CD4-positive, CD25-positive, alpha-beta regulatory T cell (primary cell): ENCODE measurements at places on chromosomes 1 and 21. TPM values are rescaled to one million over a fixed set of nuclear protein-coding genes. Genes with fewer than 3 reads are reported as not detected.

DNA sequence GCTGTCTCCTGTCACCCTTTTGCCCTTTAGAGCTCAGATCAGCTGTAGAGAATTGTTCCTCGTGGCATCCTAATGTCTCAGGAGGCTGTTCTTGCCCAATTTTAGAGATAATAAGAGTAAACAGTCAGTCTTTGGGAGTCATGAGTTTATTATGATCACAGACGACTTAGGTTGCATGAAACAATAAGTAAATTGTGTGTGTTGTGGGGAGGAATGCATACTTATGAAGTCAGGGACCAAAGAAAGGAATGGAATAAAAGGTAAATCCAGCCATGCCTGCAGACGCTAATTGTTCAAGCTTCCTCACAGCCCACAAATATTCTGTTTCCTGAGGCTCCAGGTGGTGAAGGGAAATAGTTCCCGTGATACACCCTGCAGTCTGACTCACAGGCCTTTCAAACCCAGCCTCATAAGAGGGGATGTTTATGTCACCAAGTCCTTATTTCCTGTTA is 897 bp downstream of the EPHX4 start:
- peaks cover 34% of the 10 kb centered on the region for H3K27me3 ChIP-seq
- no peak overlapping the region for H3K4me3 ChIP-seq
- no peak for DNase-seq

DNA sequence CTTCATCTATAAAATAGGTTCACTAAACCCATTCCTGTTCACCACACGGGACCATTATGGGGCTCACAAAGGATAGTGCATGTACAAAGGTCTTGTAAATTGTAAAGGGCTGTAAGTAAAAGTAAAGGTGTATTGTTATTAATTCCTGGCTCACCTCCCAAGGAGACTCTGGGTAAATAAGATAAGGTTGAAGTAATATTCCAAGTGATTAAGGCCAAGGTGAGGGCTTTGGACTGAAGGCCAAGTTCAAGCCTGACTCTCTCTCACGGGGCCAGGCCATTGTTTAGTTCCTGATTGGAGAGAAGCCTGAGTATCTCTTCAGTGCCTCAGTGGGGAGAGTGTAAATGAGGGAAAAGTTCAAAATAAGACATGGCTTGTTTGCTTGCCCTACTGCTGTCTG is 19.5 kb upstream of the ZFYVE9 start:
- no peak for DNase-seq
- H3K36me3 ChIP-seq, result no peaks in the 10 kb centered on the region
- no peaks in the 10 kb centered on the region for H3K4me1 ChIP-seq

GRCh38 chr1:219189952-219190351 is 16.3 kb downstream of the LYPLAL1 start:
- H3K27me3 ChIP-seq, result no peaks in the 10 kb centered on the region
- H3K4me1 ChIP-seq, result peaks cover 4% of the 10 kb centered on the region
- H3K4me3 ChIP-seq, result no peak overlapping the region
- peaks cover 18% of the 10 kb centered on the region for H3K36me3 ChIP-seq

Gene SPRR2A
- total RNA-seq, result not detected

Gene MMEL1
- 0.79 TPM for total RNA-seq

Gene RNU1-3
- 3,278 TPM for total RNA-seq

DNA sequence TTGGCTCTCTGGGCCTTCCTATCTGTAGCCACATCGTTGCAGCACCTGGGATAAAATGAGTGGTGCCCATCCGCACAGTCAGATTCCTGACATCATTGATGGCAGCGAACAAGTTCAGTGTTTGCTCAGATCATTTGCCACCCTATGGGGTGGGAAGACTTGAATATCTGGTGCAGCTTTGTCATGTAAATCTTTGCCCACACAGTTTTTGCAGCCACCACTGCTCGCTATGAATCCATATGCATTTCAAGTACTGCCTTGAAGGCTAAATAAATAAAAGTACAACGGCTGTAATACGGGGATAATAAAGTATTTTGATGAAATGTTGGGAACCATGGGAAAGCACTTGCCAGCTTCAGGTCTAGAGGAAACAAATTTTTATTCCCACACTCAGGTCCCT is 56.3 kb upstream of the COA6 start:
- H3K27ac ChIP-seq, result no peak overlapping the region
- no peak overlapping the region for H3K4me3 ChIP-seq
- H3K4me1 ChIP-seq, result peaks cover 3% of the 10 kb centered on the region
- H3K36me3 ChIP-seq, result no peaks in the 10 kb centered on the region

Gene BARHL2
- total RNA-seq, result not detected

Gene HTR6
- total RNA-seq, result not detected

DNA sequence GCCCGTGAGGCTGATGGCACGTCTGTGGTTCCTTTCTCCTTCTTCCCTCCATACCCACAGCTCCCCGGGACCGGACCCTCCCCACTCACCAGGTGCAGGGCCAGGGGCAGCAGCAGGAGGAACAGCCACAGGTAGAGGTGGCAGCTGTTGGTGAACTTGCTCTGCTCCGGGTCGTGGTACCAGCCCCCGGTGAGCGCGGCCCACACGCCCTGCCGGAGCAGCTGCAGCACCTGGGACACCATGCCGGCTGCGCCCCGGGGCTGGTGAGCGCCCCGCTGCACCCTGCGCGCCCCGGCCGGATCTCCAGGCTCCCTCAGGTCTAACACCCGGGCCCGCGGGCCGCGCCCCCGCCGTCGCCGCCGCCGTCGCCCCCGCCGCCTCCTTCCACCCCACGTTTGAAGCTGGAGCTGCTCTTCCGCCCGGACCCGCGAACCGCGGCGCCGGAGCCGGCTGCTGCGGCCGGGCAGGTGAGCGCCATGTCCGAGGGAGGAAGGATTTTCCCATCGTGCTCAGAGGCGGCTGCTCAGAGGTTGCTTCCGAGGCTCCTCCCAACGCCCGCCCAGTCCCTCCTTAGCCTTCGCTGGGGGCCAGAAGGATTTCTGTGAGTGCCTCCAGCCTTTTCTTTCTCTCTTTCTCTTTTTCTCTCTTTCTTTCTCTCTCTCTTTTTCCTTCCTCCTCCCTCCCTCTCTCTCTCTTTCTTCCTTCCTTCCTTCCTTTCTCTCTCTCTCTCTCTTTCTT is at the start of gene PCNX2:
Gene PCNX2 (minus strand): TSS at position 489 of the 738 bp plus-strand sequence. CDS start 247 bp downstream, at position 242.
- H3K27me3 ChIP-seq, result peaks cover under 1% of the 10 kb centered on the region
- DNase-seq, result peak; percentile 39
- peaks cover 21% of the 10 kb centered on the region for H3K4me1 ChIP-seq
- H3K36me3 ChIP-seq, result no peaks in the 10 kb centered on the region
- peak within 1 kb of the TSS; percentile 65 for H3K27ac ChIP-seq
- peak within 1 kb of the TSS; percentile 77 for H3K4me3 ChIP-seq

DNA sequence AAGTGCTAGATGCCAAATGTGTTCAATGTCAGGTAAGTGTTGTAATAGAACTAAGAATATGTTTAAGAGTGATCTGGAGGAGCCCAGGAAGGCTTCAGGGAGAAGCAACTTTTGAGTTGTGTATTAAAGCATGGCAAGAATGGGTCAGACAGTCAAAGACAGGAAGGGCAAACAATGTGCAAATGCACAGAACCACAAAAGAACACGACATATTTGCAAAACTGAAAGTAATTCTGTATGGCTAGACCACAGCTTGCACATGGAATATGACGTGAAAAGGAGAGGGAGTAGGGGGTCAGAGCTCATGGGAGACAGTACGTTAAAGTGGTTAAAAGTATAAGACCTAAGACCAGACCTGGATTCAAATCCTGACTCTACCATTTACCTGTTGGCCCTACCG is 7.1 kb upstream of the SORT1 start:
- peak overlapping the region; percentile 0 for H3K27ac ChIP-seq
- H3K36me3 ChIP-seq, result peaks cover 80% of the 10 kb centered on the region
- peaks cover 7% of the 10 kb centered on the region for H3K4me1 ChIP-seq
- no peak overlapping the region for H3K4me3 ChIP-seq
- peak; percentile 37 for DNase-seq

GRCh38 chr1:212207822-212208520 is 77.2 kb upstream of the PPP2R5A start:
- no peak overlapping the region for H3K27ac ChIP-seq
- H3K4me1 ChIP-seq, result no peaks in the 10 kb centered on the region
- H3K27me3 ChIP-seq, result peaks cover 2% of the 10 kb centered on the region
- DNase-seq, result no peak
- H3K4me3 ChIP-seq, result no peak overlapping the region

- H3K36me3 ChIP-seq, result peaks cover 71% of the 10 kb centered on the region
- H3K4me1 ChIP-seq, result no peaks in the 10 kb centered on the region
- no peak overlapping the region for H3K4me3 ChIP-seq
- H3K27me3 ChIP-seq, result no peaks in the 10 kb centered on the region
These were observed 40.9 kb downstream of the STX6 start for GRCh38 chr1:180981596-180982387.

Gene CBS
- not detected for total RNA-seq

GRCh38 chr1:1517973-1518620 is 6.1 kb downstream of the ATAD3A start:
- H3K27ac ChIP-seq, result no peak overlapping the region
- no peak overlapping the region for H3K4me3 ChIP-seq
- H3K27me3 ChIP-seq, result no peaks in the 10 kb centered on the region
- DNase-seq, result no peak
- H3K4me1 ChIP-seq, result no peaks in the 10 kb centered on the region
- peaks cover 7% of the 10 kb centered on the region for H3K36me3 ChIP-seq

DNA sequence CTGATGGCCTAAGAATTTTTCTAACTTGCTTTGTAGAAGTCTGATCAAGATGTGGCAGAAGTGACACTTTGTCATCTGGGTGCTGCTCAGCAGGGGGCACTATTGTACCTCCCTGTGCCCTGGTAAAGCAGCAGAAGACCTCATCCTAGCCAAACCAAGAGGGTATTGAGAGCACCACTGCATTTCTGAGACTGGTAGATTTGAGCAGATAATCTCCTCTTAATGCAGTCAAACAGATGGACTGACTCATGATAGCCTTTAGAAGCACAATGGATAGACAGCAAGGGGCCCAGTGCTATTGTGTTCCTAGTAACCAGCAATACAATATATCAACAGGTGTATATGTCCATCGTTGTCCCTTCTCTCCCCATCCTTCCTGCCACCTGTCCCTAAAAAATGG is 5.7 kb downstream of the TPM3 start:
- H3K27me3 ChIP-seq, result peaks cover 4% of the 10 kb centered on the region
- peaks cover 21% of the 10 kb centered on the region for H3K4me1 ChIP-seq
- H3K4me3 ChIP-seq, result no peak overlapping the region
- DNase-seq, result peak; percentile 34
- H3K27ac ChIP-seq, result no peak overlapping the region
- no peaks in the 10 kb centered on the region for H3K36me3 ChIP-seq

Gene CLDN17
- total RNA-seq, result not detected

- no peaks in the 10 kb centered on the region for H3K36me3 ChIP-seq
- peaks cover 19% of the 10 kb centered on the region for H3K4me1 ChIP-seq
- peak overlapping the region; percentile 44 for H3K4me3 ChIP-seq
- H3K27ac ChIP-seq, result no peak overlapping the region
These were observed 1.1 kb upstream of the PEAR1 start for GRCh38 chr1:156892190-156893047.

Gene RIPK4
- 0.52 TPM for total RNA-seq

Gene GJC2
- 2.8 TPM for total RNA-seq

DNA sequence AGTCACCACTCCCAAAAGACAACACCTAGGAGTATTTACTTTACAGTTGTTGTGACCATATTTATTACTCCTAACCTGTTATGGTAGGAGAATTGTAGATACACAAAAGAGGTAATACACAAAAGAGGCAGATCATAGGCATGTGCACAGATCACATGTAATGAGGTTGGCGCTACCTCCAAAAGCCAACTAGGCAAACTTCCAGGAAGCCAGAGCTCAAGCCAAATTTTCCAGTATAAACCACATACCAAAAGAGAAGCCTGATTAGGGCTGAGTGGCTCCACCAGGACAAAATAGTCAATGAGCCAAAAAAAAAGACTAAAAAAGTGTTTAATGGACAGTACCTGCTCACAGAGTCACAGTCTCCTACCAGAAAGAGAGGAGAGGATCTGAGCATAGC is 195.0 kb upstream of the PBX1 start:
- no peaks in the 10 kb centered on the region for H3K4me1 ChIP-seq
- H3K4me3 ChIP-seq, result no peak overlapping the region
- no peak for DNase-seq

DNA sequence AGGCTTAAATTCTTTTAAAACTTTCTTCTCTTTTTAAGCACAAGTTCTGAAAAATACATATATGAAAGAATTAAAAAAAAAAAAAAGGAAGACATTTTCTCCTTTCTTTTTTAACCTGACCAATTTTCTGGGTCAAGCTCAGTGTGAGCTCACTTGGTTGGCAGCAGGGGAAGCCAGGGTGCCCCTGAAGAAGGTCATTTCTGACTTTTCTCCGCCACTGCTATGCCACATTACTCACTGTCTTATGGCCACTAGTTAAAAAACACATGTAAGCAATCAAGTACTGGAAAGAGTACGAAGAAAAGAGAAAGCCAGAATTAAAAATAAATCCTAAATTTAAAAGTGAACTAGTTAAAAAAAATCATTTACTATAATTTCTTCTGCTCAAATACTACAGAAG is 275.0 kb downstream of the NEGR1 start:
- no peaks in the 10 kb centered on the region for H3K4me1 ChIP-seq
- no peak overlapping the region for H3K4me3 ChIP-seq
- no peaks in the 10 kb centered on the region for H3K27me3 ChIP-seq
- H3K27ac ChIP-seq, result no peak overlapping the region

Gene CAMK1G
- not detected for total RNA-seq

Gene IL23R
- total RNA-seq, result not detected

DNA sequence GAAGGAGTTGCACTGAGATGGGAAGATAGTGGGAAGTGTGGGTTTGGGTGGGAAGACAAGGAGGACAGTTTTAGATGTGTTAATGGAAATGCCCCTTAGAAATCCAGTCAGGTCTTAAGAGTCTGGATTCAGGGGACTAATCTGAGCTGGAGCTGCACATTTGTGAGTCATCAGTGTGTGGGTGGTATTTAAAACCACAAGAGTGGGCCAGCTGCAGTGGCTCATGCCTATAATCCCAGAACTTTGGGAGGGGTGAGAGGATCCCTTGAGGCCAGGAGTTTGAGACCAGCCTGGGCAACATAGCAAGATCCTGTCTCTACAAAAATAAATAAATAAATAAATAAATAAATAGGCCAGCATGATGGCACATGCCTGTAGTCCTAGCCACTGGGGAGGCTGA is 40.9 kb upstream of the SLC6A9 start:
- H3K27me3 ChIP-seq, result no peaks in the 10 kb centered on the region
- H3K36me3 ChIP-seq, result no peaks in the 10 kb centered on the region
- H3K4me1 ChIP-seq, result no peaks in the 10 kb centered on the region
- no peak overlapping the region for H3K4me3 ChIP-seq
